Activated T-cell treated with anti-CD3 and anti-CD28 coated beads, Interleukin-2, amount 50 U/mL, for 48 hours (primary cell): ENCODE measurements at places on chromosomes 1 and 21.

DNA sequence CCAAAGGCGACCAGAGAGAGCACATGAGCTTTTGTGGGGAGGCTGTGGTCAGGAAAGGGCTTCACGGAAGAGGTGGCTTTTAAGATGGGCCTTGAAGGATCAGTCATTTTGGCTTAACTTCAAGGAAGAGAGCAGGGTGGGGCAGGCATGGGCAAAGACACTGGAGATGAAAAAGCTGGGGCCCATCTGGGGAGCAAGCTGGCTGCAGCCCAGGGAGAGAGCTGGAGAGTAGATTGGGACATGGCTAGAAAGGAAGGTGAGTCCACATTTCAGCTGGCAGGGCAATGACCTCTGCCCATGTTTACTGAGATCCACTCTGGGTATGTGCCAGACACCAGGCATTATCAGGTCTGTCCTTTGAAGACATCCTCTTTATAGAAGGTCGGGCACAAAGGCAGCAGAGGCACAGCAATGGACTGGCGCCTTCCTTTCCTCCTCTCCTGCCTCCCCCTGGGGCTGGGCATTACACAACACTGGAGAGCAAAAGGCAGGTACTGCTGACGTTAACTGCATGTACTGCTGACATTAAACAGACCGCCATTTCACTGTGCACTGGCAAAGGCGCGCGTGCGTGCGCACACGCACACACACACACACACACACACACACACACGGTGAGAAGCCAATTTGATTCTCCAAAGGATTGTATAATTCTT, 2.2 kb upstream of the UBXN10 start:
- DNase-seq, result no peak

DNA sequence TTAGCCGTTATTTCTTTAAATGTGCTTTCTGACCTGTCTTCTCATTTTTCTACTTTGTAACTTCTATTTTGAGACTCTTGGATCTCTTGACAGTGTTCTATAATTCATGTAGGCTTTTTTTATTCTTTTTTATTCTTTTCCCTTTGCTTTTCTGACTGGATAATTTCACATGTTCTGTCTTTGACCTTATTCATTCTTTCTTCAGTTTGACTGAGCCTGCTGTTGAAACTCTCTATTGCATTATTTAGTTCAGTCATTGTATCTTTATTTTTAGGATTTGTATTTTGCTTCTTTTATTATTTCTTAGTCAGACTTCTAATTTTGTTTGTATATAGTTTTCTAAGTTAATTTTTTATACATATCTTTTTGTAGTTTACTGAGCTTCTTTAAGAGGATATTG, 66.1 kb downstream of the DNAH14 start:
- DNase-seq, result no peak

- DNase-seq, result no peak
These were observed 181.4 kb downstream of the ZP4 start for GRCh38 chr1:237709355-237709754.

- DNase-seq, result no peak
These were observed 37.4 kb downstream of the XCL1 start for GRCh38 chr1:168613691-168614231.

DNA sequence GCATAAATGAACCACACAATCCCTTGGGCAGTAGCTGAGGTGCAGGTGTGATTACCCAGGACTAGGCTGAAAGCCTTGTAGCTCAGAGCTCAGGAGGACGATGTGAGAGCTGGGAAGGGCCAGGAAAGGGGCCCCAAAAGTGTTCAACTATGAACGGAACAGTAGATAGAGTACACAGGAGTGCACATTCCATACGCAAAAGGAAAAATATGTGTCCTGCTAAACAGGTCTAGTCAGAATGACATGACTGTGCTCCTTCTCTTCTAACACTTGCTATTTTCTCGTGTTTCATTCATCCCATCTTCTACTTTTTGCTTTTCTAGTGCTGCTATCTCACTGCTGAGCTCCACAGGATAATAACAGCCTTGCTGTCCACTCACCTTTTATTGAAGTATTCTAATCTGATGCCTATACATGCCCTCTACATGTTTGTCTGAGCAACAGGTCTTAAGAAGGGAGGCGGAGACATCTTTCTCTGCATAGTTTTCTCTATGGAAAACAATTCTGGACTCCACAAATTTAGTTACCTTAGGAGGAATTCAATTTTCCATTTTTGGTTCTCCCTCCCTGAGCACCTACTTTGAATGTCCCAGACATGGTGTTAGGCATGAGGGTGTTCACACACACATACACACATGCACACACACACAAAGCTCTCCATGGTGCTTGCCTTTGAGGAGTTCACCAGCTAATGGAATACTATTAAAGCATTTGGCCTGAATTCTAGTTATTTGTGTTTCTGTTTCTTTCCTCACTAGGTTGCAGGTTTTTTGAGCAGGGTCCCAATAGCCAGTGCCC, 3.4 kb downstream of the S100A10 start:
- no peak for DNase-seq

- no peak for DNase-seq
These were observed 32.2 kb downstream of the DTL start for GRCh38 chr1:212067787-212068186.

GRCh38 chr1:97207868-97208267, 486.3 kb downstream of the PTBP2 start:
- DNase-seq, result no peak

GRCh38 chr1:18636596-18637508, 6.2 kb downstream of the PAX7 start:
- no peak for DNase-seq

DNA sequence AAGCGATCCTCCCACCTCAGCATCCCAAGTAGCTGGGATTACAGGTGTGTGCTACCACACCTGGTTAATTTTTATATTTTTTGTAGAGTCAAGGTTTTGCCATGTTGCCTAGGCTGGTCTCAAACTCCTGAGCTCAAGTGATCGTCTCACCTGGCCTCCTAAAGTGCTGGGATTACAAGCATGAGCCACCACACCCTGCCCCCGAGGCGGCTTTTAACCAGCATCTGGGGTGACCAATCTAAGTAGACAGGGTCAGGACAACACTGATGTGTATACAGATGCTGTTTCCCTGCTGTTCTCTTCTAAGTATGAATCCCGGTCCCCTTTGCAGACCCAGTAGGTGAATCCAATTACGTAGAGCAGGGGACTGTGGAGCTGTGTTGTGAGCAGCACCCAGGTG, 23.9 kb downstream of the THAP3 start:
- no peak for DNase-seq

GRCh38 chr1:94970783-94971182, 43.9 kb upstream of the CNN3 start:
- no peak for DNase-seq

DNA sequence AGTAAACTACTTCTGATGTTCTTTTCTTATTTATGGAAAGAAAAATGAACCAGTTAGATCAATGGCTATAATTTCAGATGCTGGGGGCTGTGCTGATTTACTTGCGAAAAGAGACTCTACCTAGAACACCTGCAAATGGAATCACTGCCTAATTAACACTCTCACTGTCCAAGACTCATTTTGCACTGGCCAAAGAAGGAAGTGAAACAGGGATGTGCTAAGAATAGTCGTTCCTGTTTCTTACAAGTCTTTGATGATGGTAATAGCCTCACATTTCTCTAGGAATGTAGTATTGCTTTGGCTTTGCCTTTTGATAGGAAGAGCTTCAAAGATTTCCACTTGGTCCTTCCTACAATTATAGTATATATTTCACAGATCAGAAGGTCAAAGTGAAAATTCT, 12.7 kb upstream of the TSNAX start:
- no peak for DNase-seq

- no peak for DNase-seq
These were observed 36.8 kb downstream of the FMO3 start for GRCh38 chr1:171127501-171127900.

DNA sequence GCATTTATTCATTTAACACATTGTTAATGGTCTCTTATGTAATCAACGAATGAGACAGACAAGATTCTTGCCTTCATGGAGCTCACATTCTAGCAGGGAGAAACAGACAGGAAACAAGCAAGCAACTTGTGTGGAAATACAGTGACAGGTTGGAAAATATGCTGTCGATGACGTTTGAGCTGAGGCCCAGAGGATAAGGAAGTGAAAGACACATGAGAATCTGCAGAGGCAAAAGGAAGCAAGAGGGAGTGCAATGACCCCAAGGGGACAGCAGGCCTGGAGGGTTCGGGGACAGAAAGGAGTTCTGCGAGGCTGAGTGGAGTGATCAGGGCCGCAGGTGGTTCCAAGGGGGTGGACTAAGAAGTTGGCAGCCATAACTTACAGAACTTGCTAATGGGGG, 60.6 kb upstream of the AKT3 start:
- DNase-seq, result no peak

DNA sequence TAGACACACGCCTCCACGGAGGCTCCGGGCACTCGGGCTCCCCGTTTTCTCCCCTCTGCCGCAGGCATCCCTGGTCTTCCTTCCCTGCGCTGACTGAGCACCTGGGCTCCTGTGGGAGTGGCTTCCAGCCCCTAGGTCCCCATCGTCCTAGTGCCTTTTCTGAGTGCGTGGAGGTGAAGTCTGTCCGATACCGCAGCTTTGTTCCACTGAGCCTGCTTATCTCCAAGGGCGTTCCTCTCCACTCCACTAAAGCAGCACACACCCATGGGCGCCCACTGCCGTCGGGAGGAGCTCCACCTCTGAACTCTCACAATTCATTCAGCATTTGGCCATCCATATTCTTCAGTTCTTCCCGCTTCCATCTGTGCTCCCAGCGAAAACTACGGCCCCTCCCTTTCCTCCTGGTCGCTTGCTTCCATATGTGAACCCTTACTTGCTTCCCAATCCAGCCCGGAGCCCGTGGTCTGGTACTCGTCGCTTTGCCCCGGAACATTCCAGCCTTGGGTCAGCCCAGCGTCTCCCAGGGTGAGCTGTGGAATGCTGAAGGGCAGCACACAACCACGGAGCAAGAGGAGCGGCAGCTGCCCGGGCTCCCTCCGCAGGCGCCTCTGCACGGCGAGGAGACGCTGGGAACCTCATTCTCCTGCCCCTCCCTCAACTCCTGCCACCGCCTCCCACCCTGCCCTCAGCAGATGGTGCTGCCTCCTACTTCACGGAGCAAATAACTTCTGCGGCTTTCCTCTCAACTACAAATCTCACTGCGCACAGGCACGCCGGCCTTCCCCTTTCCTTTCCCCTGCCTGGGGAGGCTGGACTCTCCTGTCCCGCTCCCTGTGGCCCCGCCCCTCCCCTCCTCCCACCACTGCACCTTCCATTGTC, 27.5 kb downstream of the ATP8B2 start:
- DNase-seq, result peak; percentile 69

DNA sequence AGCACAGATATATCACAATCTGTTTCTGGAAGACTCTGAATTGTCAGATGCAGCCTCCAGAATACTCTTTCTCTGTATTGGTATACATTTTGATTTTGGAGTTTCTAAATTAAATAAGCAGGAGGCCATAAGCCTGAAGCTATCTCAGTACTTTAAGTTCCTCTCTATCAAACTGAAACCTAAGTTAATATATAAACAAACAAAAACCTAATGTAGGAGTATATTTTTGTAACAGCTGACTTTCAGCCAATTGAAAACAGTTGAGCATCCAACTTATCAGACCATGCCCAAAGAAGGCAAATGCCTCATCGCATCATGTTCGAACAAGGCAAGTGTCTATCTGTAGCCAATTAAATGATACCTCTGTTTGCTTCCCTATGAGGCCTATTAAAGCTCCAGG, 1054.4 kb downstream of the AMY1C start:
- no peak for DNase-seq

GRCh38 chr1:156581661-156582387, 2.3 kb downstream of the TTC24 start:
- DNase-seq, result peak; percentile 65

- no peak for DNase-seq
These were observed 38.4 kb downstream of the VAV3 start for GRCh38 chr1:107926436-107927080.

DNA sequence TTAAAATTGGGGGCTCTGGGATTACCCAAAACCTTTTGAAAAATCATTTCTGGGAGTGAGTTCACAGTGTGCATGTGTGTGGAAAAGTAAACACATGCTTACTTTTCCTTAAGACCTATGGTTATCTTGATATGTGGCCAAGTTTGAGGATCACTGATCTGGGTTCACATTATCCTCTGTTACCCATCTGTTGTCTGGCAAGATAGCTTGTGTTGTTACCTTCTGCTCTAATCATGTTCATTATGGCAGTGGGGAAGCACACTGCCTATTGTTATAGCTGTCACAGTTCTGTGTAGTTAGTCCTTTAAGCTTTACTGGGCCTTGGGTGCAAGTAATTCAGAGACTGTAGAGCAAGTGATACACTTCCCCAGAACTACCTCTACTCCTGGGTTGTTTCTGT, 5.0 kb downstream of the CTBS start:
- DNase-seq, result no peak

DNA sequence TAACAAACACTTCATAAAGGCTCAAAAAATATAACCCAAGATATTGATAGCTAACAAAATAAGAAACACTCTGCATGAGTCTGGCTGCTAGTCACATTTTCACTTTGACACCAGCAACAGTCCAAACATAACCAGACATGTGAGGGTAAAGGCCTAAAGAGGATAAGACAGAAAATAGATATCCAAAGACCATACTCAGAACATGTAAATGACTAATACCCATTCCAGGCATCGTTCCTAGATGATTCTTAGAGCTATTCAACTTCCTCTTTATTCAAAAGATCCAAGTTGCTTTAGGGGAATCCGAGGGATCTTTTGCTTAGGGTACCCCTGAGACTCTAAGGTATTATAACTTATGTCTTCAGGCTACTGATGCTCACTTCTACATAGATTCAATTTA, 5.1 kb downstream of the COL24A1 start:
- DNase-seq, result no peak

DNA sequence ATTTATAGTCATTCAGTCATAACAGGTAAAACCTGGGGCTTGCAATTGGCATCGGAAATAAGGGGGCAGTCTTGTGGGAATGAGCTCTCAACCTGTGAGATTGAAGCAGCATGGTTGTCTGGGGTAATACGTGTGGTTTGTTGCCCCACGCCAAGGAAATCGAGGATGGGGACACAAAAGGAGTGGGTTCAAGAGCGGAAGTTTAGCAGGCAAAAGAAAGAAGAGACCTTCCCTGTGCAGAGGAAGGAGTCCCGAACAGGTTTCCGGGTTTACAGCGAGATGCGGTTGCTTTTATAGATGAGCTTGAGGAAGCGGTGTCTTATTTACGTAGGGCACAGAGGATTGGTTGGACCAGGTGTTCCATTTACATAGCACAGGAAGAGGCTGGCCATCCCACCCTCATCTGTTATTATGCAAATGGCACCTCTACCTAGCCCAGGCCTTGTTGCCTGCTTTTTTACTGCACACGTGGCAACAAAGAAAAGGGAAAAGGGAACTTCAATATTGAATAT, 37.3 kb downstream of the IFNAR1 start:
- DNase-seq, result peak; percentile 58

DNA sequence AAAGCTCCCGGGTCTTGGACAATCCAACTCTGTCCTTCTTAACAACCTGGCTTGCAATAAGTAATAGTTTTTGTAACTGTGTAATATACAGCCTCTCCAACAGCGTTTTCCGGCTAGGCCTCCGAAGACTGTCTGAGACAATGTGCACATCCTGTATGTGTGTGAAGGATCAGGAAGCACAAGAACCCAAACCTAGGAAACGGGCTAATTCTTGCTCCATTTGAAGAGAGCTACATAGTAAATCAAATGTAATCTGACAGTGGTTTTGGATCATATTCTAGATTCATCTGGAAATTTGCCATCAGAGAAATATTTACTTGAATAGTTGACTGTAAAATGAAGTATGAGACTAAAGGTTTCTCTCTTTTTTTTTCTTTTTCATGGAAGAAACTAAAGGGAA, 1.2 kb downstream of the GPR52 start:
- DNase-seq, result no peak

- peak; percentile 67 for DNase-seq
These were observed 18.9 kb downstream of the LDLRAP1 start for GRCh38 chr1:25562101-25562927.
